ENCODE measurements at places on chromosomes 3 and 15. TPM values are rescaled to one million over a fixed set of nuclear protein-coding genes. Genes with fewer than 3 reads are reported as not detected.
A peak's percentile ranks its signal among the peaks of the same experiment; 100 is the strongest.

CKMT1A gene
- 0.92 TPM for total RNA-seq

KLF15 gene
- 37.1 TPM for total RNA-seq

P2RY1 gene
- 9.1 TPM for total RNA-seq

ZNF660 gene
- total RNA-seq, result 18.4 TPM

LAMB2 gene
- total RNA-seq, result 464 TPM

MRPL47 gene
- total RNA-seq, result 13.1 TPM

TRANK1 gene
- 16.5 TPM for total RNA-seq

DNA sequence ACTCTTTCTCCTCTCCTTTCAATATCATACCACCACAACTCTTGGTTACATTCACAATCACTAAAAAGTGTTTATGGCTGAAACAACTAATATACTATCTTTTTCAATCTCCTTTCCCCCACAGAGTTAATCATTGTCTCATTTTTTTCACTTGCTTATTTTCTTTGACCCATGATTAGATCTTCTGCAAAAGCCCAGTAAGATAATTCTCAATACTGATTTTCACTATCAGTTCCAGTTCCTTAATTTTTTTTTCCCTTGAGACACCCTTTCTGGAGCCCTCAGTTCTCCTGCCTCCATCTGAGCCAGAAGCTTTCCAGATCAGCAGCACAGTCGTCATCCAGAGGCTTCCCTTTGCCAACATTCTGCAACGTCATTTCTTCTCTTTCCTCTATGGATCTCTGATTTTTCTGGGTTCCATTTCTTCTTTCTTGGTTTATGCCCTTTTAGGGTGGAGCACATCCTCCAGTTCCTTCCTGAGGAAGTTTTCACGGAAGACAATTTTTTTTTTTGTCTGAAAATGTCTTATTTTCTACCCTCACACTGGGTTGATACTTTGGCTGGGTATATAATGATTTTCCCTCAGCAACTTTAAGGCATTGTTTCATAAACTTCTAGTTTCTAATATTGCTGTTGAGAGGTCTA is 88.7 kb upstream of the C15orf39 start:
- DNase-seq, result no peak
- H3K4me3 ChIP-seq, result no peak overlapping the region
- H3K4me1 ChIP-seq, result peaks cover 2% of the 10 kb centered on the region
- H3K27ac ChIP-seq, result no peak overlapping the region
- no peaks in the 10 kb centered on the region for H3K36me3 ChIP-seq

GRCh38 chr3:120908795-120909601 is 993 bp downstream of the STXBP5L start:
- peak overlapping the region; percentile 62 for H3K4me3 ChIP-seq
- DNase-seq, result peak; percentile 60
- H3K36me3 ChIP-seq, result no peaks in the 10 kb centered on the region
- no peaks in the 10 kb centered on the region for H3K4me1 ChIP-seq
- no peak overlapping the region for H3K27ac ChIP-seq

GRCh38 chr3:106176734-106177133 is 307.9 kb upstream of the CBLB start:
- no peak for DNase-seq
- H3K4me3 ChIP-seq, result no peak overlapping the region
- no peaks in the 10 kb centered on the region for H3K4me1 ChIP-seq
- H3K36me3 ChIP-seq, result no peaks in the 10 kb centered on the region
- no peak overlapping the region for H3K27ac ChIP-seq

DNA sequence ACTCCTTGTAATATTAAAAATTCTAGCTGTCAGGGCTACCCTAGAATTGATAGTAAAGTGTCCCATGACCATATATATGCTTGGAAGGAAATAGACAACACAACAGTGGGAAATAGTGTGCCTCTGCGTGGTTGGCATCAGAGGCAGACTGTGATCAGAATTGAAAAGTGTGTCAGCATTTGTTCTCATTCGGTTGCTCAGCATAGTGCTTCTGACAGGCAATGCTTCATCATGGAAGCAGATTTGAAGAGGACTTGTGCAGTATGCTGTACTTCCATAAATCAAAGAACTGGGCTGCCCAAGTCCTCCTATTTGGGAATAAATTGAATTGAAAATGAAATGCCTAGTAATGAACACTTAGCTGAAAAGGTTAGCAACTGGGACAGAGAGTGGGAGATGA is 435.7 kb downstream of the DIPK2A start:
- no peaks in the 10 kb centered on the region for H3K4me1 ChIP-seq
- DNase-seq, result no peak
- H3K27me3 ChIP-seq, result no peaks in the 10 kb centered on the region
- no peak overlapping the region for H3K4me3 ChIP-seq

GRCh38 chr3:125203731-125204130 is 8.8 kb downstream of the SLC12A8 start:
- no peaks in the 10 kb centered on the region for H3K27me3 ChIP-seq
- H3K4me3 ChIP-seq, result no peak overlapping the region
- no peaks in the 10 kb centered on the region for H3K36me3 ChIP-seq
- no peak for DNase-seq
- no peak overlapping the region for H3K27ac ChIP-seq
- H3K4me1 ChIP-seq, result no peaks in the 10 kb centered on the region

DNA sequence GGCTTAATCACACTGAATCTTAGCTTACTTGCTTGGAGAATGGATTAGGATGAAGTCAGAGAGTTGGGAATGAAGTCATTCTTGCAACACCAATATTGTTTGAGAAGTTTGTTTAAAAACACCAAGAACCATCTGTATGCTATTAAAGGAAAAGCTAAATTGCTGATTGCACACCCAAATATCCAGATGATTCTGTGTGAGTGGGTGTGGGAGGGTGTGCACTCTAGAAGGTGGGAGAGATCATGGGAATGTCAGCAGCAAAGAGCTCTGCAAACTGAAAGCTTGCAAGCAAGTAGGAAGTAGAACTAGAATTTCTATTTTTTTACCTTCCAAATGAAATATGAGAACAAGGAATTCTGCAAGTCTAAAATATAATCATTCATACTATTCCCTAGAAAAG is 364.9 kb downstream of the NR2F2 start:
- H3K4me3 ChIP-seq, result no peak overlapping the region

GRCh38 chr3:195698325-195698646 is 22.5 kb upstream of the MUC20 start:
- H3K4me1 ChIP-seq, result no peaks in the 10 kb centered on the region
- no peaks in the 10 kb centered on the region for H3K27me3 ChIP-seq
- no peak overlapping the region for H3K27ac ChIP-seq
- no peak overlapping the region for H3K4me3 ChIP-seq
- DNase-seq, result no peak
- no peaks in the 10 kb centered on the region for H3K36me3 ChIP-seq

DNA sequence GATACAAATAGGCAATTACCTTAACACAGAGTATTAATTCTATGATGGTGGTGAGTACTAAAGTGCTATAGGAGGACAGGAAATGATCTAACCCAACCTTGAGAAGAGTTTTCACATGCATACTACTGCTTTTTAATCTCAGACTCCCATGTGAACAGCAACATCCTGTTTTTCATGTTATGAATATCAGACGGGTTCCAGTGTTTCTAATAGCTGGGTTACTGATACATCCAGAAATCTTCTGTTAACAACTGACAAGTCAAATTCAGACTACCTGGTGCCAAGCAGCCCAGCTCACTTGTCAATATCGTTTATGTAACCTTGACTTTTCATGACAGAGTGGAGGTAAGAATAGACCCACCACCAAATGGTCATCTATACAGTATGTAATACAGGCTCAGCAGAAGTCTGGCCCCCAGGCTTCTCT is 220.2 kb upstream of the COL8A1 start:
- no peak overlapping the region for H3K27ac ChIP-seq
- H3K27me3 ChIP-seq, result no peaks in the 10 kb centered on the region
- H3K36me3 ChIP-seq, result no peaks in the 10 kb centered on the region

DNA sequence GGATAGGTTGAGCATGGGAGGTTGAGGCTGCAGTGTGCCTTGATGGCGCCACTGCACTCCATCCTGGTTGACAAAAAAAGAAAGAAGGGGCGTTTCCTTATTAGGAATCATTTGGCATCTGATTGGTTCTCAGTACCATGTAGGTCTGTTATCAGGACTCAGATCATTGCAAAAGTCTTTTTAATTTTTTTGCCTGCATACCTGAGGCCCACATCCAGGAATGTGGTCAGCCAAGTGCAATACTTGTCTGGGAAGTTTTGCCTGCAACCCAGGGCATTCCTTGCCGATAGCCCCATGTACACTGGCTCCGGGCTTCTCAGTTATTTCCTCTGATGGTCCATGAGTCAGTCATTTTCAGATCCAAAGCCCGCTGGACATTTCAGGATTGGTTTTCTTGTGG is 50.1 kb upstream of the CRTC3 start:
- H3K27ac ChIP-seq, result no peak overlapping the region
- DNase-seq, result no peak
- H3K4me3 ChIP-seq, result no peak overlapping the region

DNA sequence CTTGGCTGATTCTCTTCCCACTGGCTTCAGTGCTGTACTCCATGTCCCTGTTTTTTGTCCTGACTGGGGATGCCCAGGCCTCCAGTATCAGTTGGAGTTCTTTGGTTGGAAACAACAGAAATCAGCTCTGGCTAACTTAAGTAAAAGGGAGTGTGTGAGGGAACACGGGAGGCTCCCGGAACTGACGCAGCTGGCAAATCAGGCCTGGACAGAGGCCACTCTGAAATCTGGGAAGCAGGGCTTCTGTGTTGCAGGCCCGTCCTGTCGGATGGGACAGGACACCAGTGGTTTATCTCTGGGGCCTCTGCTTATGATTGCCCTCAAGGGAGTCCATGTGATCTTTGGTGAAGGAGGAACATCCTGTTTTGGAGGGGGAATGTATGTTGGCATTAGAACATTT is 124.3 kb downstream of the CHCHD6 start:
- peak overlapping the region; percentile 20 for H3K27ac ChIP-seq
- no peaks in the 10 kb centered on the region for H3K36me3 ChIP-seq
- peaks cover 1% of the 10 kb centered on the region for H3K4me1 ChIP-seq
- DNase-seq, result peak; percentile 55
- H3K4me3 ChIP-seq, result no peak overlapping the region
- H3K27me3 ChIP-seq, result no peaks in the 10 kb centered on the region

DNA sequence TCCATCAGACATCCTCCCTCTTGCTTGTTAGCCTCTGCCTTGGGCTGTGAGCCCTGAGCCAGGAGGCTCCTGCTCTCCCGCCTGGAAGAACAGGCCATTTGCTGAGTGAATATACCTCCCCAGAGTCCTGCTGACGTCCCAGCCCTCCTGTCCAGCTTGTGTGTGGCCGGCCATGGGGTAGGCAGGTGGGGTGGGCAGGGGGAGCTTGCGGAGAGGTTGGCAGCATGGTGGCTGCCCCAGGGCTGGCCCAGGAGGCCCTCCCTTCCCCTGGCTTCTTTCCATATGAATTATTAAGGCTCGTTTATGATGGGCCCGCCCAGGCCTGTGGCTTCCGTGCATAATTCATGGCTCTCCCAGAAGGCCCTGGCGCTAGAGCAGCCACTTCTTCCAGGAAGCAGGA is 18.7 kb downstream of the CACNA2D2 start:
- H3K36me3 ChIP-seq, result no peaks in the 10 kb centered on the region
- H3K4me3 ChIP-seq, result no peak overlapping the region
- H3K27me3 ChIP-seq, result no peaks in the 10 kb centered on the region
- no peak overlapping the region for H3K27ac ChIP-seq

DNA sequence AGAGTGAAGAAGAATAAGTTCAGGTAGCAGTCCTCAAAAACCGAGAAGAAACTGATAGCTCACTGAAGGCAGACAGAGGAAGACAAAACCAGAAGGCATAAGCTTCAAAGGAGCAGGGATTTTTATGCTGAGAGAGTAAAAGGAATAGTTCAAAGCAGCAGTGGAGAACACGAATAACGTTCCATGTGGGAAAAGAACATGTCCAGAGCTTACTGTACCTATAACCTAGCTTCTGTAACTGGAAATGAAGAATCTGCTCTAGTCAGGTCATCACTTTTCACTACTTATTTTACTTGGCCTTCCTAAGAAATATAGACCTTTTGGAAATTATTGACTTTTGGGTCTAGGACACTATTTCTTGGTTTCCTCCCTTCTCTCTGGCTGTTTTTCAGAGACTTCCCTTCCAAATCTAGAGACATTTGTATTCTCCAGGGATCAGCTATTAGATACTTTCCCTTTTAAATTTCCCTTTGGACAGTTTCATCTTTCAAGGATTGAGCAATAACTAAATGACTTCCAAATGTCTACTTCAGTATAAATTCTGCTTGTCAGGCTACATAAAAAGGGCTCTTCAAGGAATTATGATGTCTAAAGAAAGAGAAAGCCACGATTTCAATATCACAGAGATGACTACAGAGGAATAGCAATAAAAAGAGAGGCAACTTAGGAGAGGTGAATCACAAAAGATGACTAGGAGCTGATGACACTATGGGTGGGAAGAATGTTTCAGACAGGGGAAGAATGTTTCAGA is 46.7 kb downstream of the UBE3A start:
- H3K27ac ChIP-seq, result no peak overlapping the region
- no peaks in the 10 kb centered on the region for H3K4me1 ChIP-seq
- no peak overlapping the region for H3K4me3 ChIP-seq
- DNase-seq, result no peak

GRCh38 chr15:77901251-77901881 is 176.1 kb downstream of the TBC1D2B start:
- no peak for DNase-seq
- no peak overlapping the region for H3K27ac ChIP-seq
- no peaks in the 10 kb centered on the region for H3K36me3 ChIP-seq
- no peak overlapping the region for H3K4me3 ChIP-seq
- H3K27me3 ChIP-seq, result no peaks in the 10 kb centered on the region

DNA sequence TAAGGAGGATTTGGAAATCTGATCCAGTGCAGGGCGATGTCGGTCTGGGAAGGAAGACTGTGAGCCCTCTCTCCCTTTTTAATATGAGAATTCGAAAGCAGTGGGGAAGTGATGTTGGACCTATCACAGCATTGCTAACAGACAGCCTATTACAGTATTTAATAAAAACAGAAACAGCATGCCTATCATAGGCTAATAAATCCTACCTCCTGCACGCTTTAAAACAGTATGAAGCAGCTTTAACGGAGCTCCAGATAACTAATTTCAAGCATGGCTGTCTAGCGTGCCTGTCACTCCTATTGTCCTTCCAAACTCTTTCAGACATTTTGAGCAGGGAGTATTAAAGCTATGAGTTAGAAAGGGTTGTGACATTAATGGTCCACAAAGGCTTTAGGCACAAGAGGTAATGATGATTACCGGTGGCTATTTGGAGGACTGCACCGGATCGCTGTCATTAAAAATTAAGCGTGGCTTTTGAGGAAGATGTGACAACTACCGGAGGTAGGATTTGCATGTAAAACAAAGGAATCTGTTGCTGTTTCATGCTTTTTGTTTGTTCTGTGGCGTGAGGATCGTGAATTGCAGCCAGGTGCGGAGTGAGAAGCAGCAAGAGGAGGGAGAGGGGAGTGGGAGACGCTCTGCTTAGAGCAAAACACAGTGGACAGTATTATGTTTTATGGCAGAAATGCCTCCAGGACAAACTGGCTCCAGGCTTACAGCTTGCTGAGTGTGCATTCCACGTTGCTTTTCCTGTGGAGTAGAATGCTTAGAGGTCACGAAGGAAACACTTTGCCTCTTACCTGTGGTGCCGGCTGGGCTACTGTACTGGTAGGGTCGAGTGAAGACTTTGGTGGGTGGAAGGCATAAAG is at the start of gene KCNMB2:
Gene KCNMB2 (plus strand): TSS at position 226 of the 869 bp plus-strand sequence.
- peak within 1 kb of the TSS; percentile 42 for H3K4me3 ChIP-seq
- no peaks in the 10 kb centered on the region for H3K36me3 ChIP-seq
- peaks cover 2% of the 10 kb centered on the region for H3K4me1 ChIP-seq
- H3K27me3 ChIP-seq, result no peaks in the 10 kb centered on the region
- no peak for DNase-seq
- no peak within 1 kb of the TSS for H3K27ac ChIP-seq

- H3K4me3 ChIP-seq, result no peak overlapping the region
- DNase-seq, result no peak
- no peaks in the 10 kb centered on the region for H3K27me3 ChIP-seq
- peaks cover 4% of the 10 kb centered on the region for H3K4me1 ChIP-seq
Measured at GRCh38 chr15:38373016-38373415, 80.9 kb upstream of the FAM98B start.

- H3K4me3 ChIP-seq, result no peak overlapping the region
- no peak for DNase-seq
- H3K27ac ChIP-seq, result no peak overlapping the region
- no peaks in the 10 kb centered on the region for H3K36me3 ChIP-seq
Measured at GRCh38 chr3:111904376-111905241, 45.5 kb downstream of the PHLDB2 start.
